M059J (cell line): ENCODE measurements at places on chromosomes 4 and X.

- DNase-seq, result no peak
These were observed 19.4 kb downstream of the TAPT1 start for GRCh38 chr4:16206848-16207247.

DNA sequence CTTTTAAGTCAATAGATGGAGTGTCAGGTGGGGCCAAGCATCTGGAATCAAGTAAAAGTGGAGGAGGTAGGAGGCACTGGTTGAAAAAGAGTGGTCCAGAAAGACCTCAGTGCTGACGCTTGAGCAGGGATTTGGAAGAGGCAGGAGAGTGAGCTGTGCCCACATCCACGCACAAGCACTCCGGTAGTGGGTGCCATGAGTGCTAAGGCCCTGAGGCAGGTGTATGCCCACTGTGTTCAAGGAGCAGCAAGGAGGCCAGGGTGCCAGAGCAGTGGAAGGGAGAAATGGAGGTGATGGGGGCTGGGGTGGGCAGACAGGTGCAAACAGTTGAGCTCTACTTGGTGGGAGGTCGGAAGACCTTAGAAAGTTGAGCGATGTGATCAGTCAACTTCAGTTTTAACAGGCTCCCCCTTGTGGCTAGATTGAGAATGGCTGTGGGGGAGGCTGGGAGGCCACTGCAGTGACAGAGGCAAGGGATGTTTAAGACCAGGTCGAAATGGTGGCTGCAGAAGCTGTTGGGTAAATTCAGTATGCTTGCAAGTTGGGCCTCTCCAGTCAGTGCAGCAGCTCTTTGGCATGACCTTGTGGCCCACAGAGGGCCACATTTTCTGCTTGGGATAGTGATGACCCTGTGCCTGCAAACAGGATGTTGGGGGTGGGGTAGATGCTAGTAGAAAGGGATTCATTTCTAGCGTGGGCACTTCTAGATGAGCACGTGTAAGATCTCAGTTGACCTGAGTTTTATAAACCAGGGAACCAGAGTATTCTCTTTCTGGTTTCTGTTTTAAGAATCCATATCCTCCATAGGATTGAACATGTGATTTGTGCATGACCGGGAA is 12.7 kb downstream of the TKTL1 start:
- peak; percentile 58 for DNase-seq

DNA sequence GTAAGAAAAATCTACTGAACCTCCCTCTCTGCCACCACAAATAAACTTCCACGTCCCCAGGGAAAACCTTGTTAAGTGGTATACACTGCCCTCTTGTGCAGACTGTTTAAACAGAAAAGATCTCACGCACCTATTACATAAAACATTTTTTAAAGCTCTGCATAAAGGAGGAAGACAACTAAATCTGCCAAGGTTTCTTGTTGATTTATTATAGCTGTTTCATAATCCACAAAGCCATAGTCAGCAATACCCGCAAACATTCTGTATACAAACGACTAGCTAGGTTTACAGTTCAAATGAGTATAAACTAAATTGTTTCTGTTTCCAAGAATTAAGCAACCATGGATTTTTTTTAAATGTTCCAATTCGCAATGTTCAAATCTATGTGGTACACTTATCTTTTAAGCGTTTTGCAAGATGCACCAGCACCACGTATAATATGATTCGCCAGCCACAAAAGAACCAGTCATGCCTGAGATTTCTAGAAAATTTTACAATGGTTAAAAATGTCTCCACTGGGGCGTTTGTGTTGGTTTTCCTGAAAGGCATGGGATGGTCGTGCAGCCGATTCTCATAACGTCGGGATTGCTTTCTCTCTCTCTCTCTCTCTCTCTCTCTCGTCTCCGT is 164.6 kb downstream of the PRKX start:
- DNase-seq, result peak; percentile 77

- no peak for DNase-seq
These were observed 123.2 kb downstream of the FHIP1A start for GRCh38 chr4:151532001-151532708.

GRCh38 chr4:157509341-157509740 is 288.8 kb downstream of the GRIA2 start:
- no peak for DNase-seq

- DNase-seq, result no peak
These were observed 31.2 kb downstream of the PPP2R3B start for GRCh38 chrX:355329-356050.
